SJSA1 (cell line): ENCODE measurements at places on chromosomes 1 and 21. TPM values are rescaled to one million over a fixed set of nuclear protein-coding genes. Genes with fewer than 3 reads are reported as not detected.

CHD5 gene
- 0.28 and 0.53 TPM in 2 replicates for total RNA-seq

SLAMF9 gene
- not detected in 2 replicates for total RNA-seq

PTPRC gene
- total RNA-seq, result not detected in 2 replicates

FCGR2B gene
- not detected in 2 replicates for total RNA-seq

S100A7 gene
- not detected in 2 replicates for total RNA-seq

OR14A2 gene
- total RNA-seq, result not detected in 2 replicates

MRPL39 gene
- total RNA-seq, result 47.7 and 57.5 TPM in 2 replicates
